Epithelial cell of proximal tubule (primary cell): ENCODE measurements at places on chromosomes 2 and 18.

DNA sequence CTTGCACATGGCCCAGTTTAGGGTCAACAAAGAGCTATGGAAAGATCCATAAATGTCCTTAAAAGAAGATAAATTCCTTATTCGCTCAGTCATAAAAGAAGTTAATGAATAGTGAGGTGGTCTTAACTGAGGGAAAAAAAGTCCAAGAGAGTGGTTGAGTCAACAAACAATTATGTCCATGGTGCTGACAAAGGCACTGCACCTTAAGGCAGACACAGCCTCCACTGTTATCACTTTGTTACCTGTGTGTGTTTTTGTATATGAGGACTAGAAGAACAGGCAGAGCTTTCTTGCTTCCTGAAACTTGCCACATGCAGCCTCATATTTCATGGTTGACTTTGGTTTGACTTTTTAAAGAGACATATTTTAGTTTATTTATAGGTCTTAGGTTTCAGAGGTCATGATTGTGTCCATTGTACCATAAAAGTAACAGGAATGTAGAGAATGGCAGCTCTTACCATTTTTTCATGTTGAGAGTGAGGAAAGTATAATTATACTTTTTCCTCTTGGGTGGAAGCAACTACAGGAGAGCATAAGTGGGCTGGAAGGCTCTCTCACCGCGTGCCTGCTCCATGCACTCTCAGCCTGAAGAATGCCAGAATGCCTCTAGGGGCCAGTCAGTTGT lies 93.6 kb downstream of the XRCC5 start:
- peak; percentile 48 for DNase-seq

DNA sequence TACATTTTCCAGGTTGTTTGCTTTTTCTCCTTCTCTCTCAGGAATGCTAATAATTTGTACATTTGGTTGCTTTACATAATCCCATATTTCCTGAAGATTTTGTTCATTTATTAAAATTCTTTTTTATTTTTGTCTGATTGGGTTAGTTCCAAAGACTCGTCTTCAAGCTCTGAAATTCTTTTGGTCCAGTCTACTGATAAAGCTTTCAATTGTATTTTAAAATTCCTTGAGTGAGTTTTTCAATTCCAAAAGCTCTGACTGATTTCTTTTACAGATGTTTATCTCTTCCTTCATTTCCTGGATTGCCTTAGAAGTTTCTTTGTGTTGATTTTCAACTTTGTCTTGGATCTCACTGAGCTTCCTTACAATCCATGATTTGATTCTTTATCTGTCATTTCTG lies 50.0 kb downstream of the MBOAT2 start:
- no peak for DNase-seq

GRCh38 chr2:153098073-153098472 lies 379.7 kb downstream of the ARL6IP6 start:
- DNase-seq: no peak

- DNase-seq: no peak
Observed at GRCh38 chr2:38215522-38215921, 139.6 kb upstream of the CYP1B1 start.

GRCh38 chr2:7813541-7814292 lies 868.1 kb upstream of the ID2 start:
- no peak for DNase-seq

- no peak for DNase-seq
Observed at GRCh38 chr2:99096728-99097127, 44.8 kb upstream of the C2orf15 start.

GRCh38 chr2:101435001-101435862 lies 39.7 kb downstream of the RFX8 start:
- no peak for DNase-seq

GRCh38 chr2:56763683-56764082 lies 579.9 kb downstream of the CCDC85A start:
- no peak for DNase-seq

DNA sequence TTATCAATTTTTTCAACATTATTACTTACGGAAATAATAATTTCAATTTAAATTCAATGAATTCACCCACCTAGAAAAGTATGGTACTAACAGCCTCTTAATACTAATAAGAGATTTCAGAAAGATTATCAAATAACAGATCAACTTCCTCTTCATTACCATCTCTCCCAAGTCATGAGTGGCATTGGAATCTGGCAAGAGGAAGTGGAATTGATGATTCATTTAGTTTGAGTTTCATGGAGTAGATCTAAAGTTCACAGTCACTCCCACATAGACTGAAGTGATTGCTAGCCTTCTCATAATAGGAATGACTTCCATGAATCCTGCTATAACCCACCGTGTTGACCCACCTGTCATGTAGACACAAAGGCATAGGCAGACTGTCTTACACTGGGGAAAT lies 77.7 kb upstream of the WDR75 start:
- DNase-seq: peak; percentile 69

DNA sequence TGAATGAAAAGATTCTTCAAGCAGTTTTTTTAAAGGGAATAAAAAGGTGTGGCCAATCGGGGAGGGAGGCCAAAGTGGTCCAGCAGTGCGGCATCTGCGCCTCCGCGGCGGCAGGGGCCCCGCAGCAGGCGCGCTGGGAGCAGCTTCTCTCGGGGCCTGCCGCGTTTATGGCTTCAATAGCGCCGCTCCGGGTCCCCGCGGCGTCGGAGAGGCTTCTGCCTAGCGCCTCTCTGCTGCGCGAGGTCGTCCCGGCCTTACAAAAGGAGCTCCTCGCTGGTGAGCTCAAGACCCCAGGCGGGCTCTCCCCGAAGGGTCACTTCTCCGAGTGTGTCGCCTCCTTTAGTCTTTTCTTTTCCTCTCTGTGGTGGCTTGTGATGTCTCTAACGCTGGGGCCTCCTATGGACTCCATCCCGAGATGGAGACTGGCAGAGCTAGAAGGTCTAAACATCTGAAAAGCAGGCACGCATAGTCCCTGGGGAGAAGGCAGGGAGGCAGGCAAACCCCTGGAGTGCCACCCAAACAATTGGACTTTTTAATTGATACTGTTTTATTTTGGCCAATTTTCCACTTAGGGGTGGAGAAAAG lies 67.1 kb downstream of the SUMO1 start:
- no peak for DNase-seq

- DNase-seq: no peak
Observed at GRCh38 chr2:76387294-76387693, 676.6 kb upstream of the GCFC2 start.

DNA sequence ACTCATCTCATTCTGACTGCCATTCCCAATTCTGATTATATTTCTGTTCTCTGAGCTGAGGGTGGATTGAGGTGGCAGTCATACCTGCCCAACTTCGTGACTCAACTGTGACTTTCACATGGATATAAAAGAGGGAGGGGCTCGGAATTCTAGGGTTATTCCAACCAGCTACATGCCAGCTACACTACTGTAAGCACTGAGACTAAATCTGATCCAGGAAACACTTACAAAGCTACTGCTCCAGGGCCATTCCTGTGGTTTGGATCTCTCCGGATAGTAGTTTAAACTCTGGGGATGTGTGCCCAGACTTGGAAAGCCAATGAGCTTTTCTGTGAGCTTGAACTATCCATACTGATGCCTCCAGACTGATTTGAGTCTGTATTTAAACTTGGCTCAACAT lies 7.9 kb downstream of the MAP2 start:
- no peak for DNase-seq

DNA sequence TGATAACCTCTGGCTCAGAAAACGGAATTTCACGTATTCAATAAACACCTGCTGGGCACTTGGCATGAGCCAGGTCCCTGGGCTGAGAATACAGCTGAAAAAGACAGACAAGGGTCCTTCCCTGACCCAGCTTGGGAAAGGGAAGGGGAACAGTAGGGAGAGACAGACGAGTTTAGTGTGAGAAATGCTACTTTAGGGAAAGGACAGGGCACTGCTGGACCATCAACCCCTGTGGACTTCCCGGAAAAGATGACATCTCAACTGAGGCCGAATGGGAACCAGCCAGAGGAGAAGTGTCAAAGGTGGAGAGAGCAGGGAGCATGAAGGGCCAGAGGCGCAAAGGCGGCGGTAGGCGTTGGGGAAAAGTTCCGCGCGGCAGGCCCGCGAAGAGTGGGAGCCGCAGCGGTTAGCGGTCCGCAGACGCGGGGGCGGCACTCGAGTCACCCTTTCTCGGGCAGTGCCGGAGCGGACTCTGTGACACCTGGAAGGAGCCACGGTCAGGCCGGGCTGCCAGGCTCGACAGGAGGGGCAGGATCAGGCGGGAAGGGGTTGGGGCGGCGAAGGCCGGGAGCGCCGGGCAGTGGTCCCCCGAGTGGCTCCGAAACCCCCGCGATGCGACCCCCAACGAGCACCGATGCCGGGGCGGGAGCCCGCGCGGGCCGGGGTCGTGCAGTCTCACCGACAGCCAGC lies 519 bp downstream of the TEX261 start:
- DNase-seq: no peak

DNA sequence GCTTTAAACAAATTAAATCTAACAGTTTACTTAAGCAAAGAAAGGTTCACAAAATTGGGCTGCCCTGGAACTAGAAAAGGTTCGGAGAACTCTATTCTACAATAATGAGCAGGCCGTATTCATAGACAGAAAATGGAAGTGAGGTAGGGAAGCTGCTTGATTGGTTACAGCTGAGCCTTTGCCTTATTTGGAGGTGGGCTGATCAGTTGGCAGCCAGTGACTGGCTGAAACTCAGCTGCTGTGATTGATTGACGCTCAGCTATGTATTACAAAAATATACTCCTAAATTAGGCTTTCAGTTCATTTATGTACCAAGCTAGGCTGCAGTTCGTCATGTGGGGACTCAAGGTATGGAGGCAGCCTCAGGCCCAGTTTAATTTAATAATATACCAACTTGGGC lies 42.3 kb upstream of the TTR start:
- DNase-seq: no peak

DNA sequence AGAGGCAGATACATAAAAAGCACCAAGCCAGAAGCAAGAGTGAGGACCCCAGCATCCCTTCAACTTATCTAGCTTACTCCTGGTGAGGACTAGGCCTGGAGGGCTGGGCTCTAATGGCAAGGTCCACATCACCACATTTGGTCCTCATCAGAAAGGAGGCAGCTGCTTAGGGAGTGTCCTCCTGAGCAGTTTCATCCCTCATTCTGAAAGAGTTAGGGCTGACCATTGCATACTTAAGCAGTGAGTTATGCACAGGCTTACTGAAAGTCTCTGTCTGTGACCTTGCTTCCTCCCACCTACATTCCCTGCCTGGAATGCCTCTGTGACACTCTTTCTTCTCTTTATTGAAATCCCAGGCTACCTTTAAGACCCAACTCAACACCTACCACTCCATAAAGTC lies 301.8 kb upstream of the ACVR2A start:
- DNase-seq: no peak

DNA sequence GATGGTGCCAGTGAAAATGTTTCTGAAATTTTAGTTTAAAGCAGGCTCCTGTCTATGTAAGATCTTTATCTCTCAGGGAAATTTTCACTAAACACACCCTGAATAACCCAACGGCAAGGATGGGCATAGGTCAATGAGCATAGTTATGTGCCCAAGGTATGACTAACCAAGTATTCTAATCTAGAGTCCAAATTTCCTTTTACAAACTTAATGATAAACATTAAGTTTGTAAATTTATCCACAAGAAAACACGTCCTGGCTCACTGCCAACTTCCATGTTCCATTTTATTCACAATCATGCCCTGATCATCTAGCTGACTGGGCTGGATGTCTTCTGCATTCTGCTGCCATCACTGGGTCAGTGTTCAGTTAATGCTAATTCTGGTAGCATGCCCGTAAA lies 151.2 kb downstream of the SRBD1 start:
- no peak for DNase-seq

DNA sequence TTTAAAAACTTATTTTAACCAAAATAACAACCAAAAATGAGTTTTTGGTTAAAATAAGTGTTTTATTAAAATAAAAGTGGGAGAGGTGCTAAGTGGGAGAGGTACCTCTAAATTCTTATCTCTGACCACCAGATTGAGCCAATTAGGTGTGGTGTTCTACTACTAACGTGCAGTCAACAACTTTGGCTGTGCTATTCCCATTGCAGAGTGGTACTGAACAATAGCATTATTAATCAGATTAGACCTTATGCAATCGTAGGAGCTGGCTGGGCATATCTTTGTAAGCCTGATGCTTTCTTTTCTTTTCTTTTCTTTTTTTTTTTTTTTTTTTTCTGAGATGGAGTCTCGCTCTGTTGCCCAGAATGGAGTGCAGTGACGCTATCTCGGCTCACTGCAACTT lies 38.9 kb downstream of the RAB27B start:
- DNase-seq: no peak

- no peak for DNase-seq
Observed at GRCh38 chr2:169086893-169087467, 17.6 kb downstream of the DHRS9 start.

GRCh38 chr2:35708411-35708923 lies 647.1 kb upstream of the CRIM1 start:
- no peak for DNase-seq

DNA sequence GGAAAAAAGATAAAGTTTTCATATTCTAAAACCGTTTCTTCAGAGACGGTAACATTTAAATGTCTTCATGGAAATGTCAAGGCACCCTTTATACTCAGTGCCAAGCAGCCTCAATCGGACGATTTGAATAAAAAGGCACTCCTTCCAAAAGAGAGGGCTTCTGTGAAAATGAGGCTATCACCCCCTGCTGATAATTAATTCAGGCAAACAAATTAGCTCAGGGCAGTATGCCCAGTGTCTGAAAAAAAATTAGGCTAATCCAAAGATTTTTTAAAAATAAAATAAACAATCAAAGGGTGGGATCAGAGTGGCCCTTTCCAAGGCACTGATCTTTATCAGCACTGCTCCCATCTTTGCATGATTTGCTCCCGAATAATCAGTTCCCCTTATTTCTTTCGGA lies 151.0 kb upstream of the PID1 start:
- no peak for DNase-seq
